GM04503 (cell line): ENCODE measurements at places on chromosomes 11 and 22.

DNA sequence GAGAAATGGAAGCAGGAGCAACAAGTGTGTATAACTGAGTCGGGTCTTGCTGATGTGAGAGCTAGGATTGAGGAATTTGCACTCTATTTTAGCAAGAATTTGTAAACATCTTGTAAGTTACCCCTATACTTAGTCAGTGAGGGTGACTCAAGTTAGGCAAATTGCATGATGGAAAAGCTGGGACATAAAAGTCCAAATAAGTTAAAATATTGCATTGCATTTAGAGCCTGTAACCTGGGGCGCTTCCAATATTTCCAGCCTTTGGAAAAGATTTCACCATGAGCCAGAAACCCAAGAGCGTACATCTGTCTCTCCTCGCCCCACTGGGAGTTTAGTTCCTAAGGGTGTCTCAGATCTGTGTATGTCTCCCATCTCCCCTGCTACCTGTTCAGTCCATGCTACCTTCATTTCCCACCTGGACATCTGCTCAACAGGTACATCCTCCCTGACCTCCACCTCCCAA, 37.0 kb upstream of the ACCSL start:
- peak; percentile 85 for DNase-seq

DNA sequence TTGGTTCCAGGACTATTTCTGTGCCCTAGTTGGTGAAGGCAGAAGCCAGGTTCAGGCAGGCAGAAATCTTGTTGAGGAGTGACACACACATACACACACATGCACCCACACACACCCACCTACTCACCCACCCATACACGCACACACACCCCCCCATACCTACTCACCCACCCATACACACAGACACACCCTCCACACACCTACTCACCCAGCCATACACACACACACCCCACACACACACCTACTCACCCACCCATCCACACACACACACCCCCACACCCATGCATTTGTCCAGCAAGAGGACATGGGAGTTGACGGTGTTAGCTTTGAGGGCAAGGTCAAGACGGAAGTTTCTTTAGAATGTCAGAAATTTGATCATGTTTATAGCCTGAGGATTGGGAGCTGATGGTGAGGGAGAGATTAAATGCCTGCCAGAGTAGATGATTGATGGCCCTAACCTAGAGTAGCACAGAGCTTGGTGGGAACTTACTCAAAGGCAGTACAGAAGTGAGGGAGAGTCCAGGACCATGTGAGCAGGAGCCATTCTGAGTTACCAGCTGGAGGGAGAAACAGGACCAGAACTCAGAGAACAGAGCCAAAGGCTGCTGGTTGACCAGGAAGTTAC, 68.9 kb downstream of the CYB5R2 start:
- no peak for DNase-seq

DNA sequence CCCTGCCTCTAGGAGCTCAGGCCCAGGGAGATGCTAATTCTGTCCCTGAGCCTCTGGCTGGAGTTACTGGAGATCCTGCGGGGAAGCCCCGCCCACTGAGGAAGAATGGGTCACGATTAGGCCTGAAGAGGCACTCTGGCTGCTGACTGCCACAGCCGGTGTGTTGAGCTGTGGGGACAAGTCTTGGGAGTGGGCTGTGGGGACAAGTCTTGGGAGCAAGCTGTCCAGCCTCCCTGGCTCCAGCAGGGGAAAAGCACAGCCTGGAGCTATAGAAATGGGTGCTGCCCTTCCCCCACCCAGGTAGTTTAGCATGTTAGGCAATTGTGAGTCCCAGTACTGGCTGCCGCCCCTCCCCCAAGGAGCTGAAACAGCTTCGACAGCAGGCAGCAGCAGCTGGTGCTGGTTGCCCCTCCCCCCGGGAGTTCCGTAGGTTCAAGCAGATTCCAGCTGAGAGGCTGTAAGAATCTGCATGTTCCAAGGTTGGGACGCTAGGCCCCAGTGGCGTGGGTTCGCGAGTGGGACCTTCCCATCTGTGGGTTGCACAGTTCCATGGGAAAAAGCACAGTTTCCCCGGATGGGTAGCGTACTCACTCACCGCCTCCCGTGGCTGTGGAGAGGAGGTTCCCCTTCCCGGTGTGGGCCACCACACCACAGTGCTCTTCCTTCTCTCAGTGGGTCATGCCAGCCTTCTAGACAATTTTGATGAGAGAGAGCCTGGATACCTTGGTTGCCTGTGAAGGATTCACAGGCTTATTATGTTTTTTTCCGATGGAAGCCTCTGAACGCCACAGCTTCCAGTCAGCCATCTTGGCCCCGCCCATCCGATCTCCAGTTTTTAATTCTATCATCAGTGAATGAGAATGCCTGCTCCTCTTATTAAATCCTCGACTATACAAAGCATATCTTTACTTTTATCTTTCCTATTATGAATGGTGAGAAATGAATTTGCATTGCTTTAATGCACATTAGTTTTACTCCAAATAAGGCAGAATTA, 61.5 kb downstream of the MSANTD4 start:
- no peak for DNase-seq

- no peak for DNase-seq
Observed at GRCh38 chr11:12403997-12404350, 26.6 kb downstream of the PARVA start.

GRCh38 chr22:31075961-31076360, 5.2 kb upstream of the SMTN start:
- DNase-seq = no peak

GRCh38 chr22:27962268-27963044, 43.4 kb upstream of the PITPNB start:
- DNase-seq = no peak

DNA sequence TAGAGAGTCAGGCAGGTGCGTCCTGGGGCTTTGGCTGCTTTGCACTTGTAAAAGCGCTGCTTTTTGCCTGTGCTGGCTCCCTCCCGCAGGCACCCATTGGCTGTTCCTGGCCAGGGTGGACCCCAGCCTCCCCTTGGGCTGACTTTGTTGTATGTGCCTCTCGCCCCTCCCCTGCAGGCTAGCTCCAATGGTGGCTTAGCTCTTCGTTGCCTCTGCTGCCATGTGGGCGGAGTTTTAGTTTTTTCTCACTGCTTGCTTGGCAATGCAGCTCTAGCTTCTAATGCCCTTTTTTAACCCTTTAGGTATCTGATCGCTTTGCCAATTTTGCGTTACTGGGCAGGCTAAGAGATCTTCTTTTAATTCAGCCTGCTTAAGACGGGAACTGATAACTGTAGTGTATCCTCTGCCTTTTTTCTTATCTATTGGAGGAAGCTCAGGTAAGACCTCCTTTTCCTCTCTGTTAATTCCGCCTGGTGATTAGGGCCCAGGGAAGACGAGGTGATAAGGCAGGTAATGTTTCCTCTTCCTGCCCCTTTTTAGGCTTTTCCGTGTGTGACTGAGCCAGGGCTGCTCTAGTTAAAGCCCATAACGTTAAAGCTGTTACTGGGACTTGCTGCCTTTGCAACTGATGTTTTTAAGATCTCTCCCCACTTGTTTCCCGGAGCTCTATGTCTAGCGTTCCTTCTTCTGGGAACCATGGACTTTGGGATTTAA, 11.7 kb upstream of the GLYATL1 start:
- DNase-seq = no peak

DNA sequence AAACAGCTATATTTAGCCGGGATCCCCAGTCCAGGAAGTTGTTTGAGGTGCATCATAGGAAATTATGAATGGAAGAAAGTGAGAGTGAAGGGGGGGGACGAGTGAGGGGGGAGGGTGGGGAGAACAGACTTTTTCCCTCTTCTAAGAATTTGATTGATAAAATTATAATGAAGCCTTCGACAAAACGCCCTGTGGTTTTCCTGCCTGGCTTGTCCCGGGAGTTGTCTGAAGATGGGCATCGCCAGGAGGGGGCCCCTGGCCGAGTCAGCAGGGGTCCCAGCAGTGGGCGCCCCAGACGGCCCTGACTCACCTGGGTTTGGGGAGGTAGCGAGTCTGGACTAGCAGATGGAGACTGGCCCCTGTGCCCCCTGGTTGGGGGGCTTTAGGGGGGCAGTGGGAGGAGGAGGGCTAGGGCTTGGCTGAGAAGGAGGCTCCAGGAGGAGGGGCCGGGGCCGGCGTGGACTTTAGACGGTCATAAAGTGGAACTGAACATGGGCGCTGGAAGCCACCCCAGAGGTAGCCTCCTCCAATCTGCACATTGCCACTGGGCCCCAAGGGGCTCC, 336 bp upstream of the LIF start:
- no peak for DNase-seq

DNA sequence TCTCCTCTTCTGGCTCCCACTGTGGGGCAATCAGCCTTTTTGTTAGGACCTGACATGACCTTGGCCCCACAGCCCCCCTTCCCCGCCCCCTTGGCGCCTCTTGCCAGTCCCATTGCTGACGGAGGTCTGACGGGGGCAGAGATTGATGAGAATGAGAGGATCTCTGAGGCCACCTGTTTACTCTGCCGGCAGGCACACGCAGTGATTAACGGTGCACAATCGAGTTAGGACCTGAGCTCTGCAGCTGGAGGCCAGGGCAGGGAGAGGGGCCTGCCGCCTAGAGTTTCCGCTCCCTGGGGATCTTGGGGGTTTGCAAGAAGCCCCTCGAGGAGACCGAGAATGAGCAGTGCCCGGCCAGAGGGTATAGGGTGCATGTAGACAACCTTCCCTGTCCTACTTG, 6.8 kb upstream of the CHRM1 start:
- DNase-seq = no peak

- DNase-seq = no peak
Observed at GRCh38 chr11:48034926-48035871, 54.8 kb downstream of the PTPRJ start.

- no peak for DNase-seq
Observed at GRCh38 chr11:107710301-107710700, 1.6 kb downstream of the SLN start.

DNA sequence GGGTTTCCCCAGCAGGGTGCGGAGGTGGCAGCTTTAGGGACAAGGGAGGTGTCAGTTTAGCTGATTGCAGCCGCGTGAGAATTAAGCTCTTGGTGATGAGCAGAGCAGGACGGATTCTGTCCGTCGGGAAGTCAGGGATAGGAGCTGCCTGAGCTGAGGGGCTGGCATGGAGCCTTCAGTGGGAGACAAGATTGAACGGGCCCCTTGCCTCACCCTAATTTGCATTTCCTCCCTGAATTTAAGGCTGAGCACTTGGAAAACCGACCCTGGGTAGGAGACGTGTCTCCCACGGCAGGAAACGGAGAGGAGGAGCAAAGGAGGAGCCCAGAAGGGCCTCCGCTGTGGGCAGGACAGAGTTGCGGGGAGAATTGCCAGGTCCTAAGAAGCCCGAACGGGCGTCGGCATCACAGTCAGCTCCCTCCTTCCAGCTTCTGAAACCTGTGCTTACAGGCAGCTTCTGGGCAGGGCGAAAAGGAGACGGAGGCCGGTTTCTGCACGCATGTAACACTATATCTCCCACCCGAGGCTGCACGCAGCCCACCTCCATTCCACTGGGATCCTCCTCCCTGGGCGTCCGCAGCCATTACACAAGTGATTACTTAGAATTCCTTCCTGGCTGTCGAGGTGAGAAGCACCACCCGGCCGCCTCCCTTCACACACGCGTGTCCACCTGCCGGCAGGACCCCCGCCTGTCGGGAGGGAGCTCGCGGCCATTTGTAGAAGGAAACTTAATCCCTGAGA, 345.8 kb downstream of the BRD1 start:
- no peak for DNase-seq

DNA sequence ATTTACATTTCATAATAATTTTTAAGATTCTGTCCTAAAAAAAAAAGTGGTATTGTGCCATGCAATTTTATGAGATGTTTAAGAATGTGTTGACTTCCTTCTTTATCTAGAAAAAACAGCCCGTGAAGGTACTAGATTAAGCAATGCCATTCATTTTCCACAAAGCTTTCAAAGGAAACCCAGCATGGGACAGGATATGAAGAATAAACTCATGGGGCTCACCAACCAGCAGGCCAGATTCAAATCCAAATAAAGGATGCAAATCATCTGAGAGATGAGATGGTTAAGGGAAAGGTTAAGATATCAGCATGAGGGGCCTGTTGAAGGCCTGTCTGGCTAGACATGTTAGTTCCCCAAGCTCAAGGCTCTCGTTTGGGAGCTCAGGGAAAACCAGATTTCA, 199.1 kb downstream of the SWAP70 start:
- no peak for DNase-seq

GRCh38 chr11:102111787-102112508, 1.7 kb downstream of the YAP1 start:
- peak; percentile 67 for DNase-seq

DNA sequence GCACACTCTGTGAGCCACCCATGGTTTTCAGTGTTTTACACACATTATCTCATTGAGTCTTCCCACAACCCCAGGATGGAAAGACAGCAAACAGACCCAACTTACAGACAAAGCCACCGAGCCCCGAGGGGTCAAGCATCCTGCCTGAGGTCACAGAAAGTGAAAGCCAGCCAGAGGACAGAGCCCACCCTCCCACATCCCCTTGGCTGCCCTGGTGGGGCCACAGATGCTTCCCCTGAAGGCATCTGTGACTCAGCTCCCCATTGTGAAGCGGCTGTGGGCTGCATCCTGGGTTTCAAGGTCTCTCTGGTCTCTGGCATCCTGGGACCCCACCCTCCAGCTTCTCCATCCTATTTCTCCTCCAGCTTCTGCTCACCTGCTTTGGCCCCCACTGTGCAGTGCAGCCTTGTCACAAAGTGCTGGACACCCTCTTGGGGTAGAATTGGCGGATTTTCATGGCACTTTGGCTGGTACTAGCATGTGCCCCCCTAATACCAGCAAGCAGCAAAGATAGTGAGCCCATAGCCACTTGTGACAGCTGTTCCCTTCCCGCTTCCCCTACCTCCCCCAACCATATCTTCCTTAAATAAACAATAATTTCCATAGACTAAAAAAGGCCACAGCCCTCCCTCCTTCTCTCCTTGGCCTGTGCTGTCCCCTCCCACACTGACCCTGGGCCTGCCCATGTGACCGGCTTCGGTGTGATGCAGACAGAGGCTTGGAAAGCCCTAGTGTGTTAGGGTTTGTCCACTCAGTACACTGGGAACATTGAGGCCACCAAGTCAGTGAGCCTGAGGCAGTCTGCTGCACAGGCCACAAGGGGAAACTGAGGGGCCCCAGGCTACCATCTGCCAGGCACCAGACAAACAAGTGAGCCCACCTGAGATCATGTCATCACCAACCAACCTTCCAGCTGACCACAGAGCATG, 53.9 kb upstream of the SHISAL1 start:
- no peak for DNase-seq
